ENCODE measurements at places on chromosomes 4 and X. TPM values are rescaled to one million over a fixed set of nuclear protein-coding genes. Genes with fewer than 3 reads are reported as not detected.
A peak's percentile ranks its signal among the peaks of the same experiment; 100 is the strongest.

XAGE1A gene
- total RNA-seq = not detected

TMEM154 gene
- 0.22 TPM for total RNA-seq

WDR17 gene
- total RNA-seq = 3.8 TPM

DNA sequence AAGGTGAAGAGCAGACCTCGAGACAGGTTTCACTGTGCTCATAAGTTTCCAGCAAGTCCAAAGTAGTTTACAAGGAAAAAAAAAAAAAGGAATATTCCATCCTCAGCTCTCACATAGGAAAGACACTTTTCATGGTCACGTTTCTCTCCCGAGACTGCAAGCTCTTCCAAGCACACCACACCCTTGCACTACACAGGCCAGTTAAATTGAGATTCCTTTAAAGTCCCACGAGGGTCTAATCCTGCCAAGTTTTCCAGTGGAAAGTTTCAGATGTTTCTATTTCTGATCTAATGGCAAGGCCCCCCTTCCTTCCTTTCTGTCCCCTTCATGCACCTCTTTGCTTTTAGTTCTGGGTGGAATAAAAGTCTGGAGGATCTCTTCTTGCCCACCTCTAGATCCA is 67.9 kb upstream of the PCDH19 start:
- no peak overlapping the region for H3K27ac ChIP-seq
- no peak overlapping the region for H3K4me3 ChIP-seq

DNA sequence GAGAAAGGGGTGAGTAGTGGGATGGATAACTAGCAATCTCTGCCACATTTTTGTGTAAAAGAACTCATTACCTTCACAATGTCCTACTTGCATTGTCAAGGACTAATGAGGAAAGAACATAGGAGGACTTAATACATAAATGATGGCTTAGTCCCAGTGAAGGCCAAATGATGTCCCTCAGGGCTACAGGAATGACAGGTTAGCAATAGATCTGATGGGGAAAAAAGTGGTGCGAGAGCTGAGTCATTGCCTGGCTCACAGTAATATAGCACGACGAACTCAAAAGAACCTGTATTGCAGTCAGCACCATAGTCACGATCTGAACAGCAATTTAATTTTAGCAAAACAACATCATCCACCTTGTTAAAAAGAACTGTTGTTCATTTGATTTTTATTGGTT is 70.9 kb upstream of the ARHGAP36 start:
- H3K27me3 ChIP-seq = no peaks in the 10 kb centered on the region
- H3K36me3 ChIP-seq = no peaks in the 10 kb centered on the region
- no peaks in the 10 kb centered on the region for H3K4me1 ChIP-seq
- H3K27ac ChIP-seq = no peak overlapping the region
- no peak overlapping the region for H3K4me3 ChIP-seq
- DNase-seq = no peak

GRCh38 chr4:41750626-41751448 is 2.3 kb upstream of the PHOX2B start:
- no peak for DNase-seq
- H3K27me3 ChIP-seq = no peaks in the 10 kb centered on the region
- H3K27ac ChIP-seq = no peak overlapping the region
- H3K4me3 ChIP-seq = no peak overlapping the region
- peaks cover 16% of the 10 kb centered on the region for H3K4me1 ChIP-seq

- no peaks in the 10 kb centered on the region for H3K36me3 ChIP-seq
- DNase-seq = no peak
- no peak overlapping the region for H3K27ac ChIP-seq
Observed at GRCh38 chr4:131006388-131006787, 1910.4 kb downstream of the C4orf33 start.

GRCh38 chrX:75746891-75747639 is 38.0 kb downstream of the MAGEE2 start:
- no peaks in the 10 kb centered on the region for H3K27me3 ChIP-seq
- H3K36me3 ChIP-seq = no peaks in the 10 kb centered on the region
- H3K27ac ChIP-seq = no peak overlapping the region
- peak; percentile 75 for DNase-seq
- H3K4me1 ChIP-seq = peaks cover 4% of the 10 kb centered on the region

DNA sequence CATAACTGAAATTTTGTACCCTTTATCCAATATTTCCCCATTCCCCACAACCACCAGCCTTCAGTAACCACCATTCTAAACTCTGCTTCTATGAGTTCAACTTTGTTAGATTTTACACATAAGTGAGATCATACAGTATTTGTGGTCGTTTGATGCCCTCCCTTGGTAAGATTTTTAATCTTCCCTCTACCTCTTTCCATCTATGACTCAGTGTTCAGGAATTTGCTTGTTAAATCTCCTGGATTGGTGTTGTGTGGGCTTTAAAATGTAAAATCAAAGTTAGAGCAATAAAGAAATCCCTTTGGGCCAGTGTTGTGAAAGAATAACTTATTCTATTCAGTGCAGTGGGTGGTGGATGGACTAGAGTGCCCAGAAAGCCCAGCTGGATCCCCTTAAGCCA is 37.4 kb downstream of the SLC16A2 start:
- H3K4me3 ChIP-seq = no peak overlapping the region
- no peaks in the 10 kb centered on the region for H3K27me3 ChIP-seq
- H3K27ac ChIP-seq = no peak overlapping the region
- H3K4me1 ChIP-seq = no peaks in the 10 kb centered on the region
- H3K36me3 ChIP-seq = no peaks in the 10 kb centered on the region
- no peak for DNase-seq

- 0 out of 2 replicates have a peak, but pooled peaks cover 2% of the 10 kb centered on the region for H3K27me3 ChIP-seq
- peaks cover 39% of the 10 kb centered on the region for H3K4me1 ChIP-seq
- no peak overlapping the region for H3K4me3 ChIP-seq
- H3K27ac ChIP-seq = no peak overlapping the region
- H3K36me3 ChIP-seq = no peaks in the 10 kb centered on the region
Observed at GRCh38 chr4:5972571-5972970, 45.7 kb downstream of the C4orf50 start.

- H3K27ac ChIP-seq = no peak overlapping the region
- no peaks in the 10 kb centered on the region for H3K36me3 ChIP-seq
- no peak overlapping the region for H3K4me3 ChIP-seq
- no peak for DNase-seq
- no peaks in the 10 kb centered on the region for H3K4me1 ChIP-seq
Observed at GRCh38 chr4:184792950-184793555, 32.7 kb downstream of the ACSL1 start.

- no peak for DNase-seq
- no peaks in the 10 kb centered on the region for H3K27me3 ChIP-seq
- no peaks in the 10 kb centered on the region for H3K36me3 ChIP-seq
- no peaks in the 10 kb centered on the region for H3K4me1 ChIP-seq
Observed at GRCh38 chr4:134787315-134787714, 585.7 kb upstream of the PABPC4L start.

DNA sequence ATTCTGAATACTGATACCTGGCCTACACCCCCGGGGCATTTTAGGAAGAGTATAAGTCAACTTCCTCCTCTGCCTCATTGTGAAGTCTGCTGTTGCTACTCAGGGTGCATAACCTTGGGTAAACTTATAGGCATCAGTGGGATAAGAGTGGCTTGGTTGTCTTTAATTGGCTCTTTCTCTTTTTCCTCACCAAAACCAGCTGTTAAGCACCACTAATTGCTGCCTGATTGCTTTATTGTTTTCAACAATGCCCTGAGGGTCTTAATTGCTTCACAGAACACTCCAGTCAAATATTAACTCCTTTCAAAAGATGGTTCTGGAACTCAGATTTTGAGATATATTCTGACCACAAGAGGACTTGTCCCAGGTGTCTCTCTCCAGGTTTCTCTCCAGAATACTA is 337.0 kb upstream of the MAGEB16 start:
- no peaks in the 10 kb centered on the region for H3K27me3 ChIP-seq
- H3K36me3 ChIP-seq = no peaks in the 10 kb centered on the region
- no peak overlapping the region for H3K27ac ChIP-seq

- no peak for DNase-seq
- no peaks in the 10 kb centered on the region for H3K36me3 ChIP-seq
- no peaks in the 10 kb centered on the region for H3K27me3 ChIP-seq
- no peak overlapping the region for H3K4me3 ChIP-seq
- no peak overlapping the region for H3K27ac ChIP-seq
Observed at GRCh38 chr4:65337371-65337770, 332.9 kb downstream of the EPHA5 start.

GRCh38 chrX:13605611-13606010 is 36.2 kb downstream of the EGFL6 start:
- no peaks in the 10 kb centered on the region for H3K36me3 ChIP-seq
- no peaks in the 10 kb centered on the region for H3K4me1 ChIP-seq
- H3K4me3 ChIP-seq = no peak overlapping the region
- no peak overlapping the region for H3K27ac ChIP-seq
- 0 out of 2 replicates have a peak, but pooled peaks cover 2% of the 10 kb centered on the region for H3K27me3 ChIP-seq

All from Karpas-422 (cell line).